CD4-positive, alpha-beta T cell treated with Interleukin-15 for 1 hour (primary cell): ENCODE measurements at places on chromosomes 6 and 20.

DNA sequence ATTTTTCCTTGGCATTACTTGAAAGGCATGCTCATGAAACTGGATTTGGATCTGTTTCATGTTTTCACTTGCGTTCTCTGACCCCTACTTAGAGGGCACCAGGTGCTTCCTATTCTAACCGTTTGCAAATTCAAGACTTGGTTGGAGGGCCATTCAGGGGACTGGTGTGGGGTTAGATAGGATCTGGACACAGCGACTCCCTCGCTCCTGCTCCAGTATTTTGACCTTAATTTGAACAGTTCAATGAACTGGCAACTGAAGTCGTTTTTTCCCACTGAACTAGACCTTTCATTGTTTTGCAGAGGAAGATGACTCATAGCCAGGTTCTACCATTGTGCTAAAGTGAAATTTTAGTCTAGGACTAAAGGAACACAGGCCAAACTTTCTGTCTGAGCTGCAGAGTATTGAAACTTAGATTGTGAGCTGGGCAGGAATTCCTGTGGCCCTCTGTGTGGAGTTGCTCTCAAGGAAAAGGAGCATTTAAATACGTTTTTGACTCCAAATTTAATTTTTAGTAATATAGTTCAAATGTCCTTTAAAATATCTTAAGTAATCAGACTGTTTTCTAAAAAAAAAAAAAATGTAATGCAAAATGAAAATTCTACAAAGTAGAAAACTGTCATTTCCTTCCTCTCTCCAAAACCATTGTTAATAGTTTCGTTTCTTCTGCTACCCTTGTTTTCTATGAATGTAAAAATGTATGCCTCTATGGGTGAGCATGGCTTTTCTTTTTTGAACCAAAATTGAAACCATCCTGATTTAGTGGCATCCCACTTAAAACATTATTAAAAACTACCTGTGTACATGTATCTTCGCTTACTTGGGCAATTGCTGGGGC lies 64.8 kb downstream of the UTRN start:
- DNase-seq: no peak

DNA sequence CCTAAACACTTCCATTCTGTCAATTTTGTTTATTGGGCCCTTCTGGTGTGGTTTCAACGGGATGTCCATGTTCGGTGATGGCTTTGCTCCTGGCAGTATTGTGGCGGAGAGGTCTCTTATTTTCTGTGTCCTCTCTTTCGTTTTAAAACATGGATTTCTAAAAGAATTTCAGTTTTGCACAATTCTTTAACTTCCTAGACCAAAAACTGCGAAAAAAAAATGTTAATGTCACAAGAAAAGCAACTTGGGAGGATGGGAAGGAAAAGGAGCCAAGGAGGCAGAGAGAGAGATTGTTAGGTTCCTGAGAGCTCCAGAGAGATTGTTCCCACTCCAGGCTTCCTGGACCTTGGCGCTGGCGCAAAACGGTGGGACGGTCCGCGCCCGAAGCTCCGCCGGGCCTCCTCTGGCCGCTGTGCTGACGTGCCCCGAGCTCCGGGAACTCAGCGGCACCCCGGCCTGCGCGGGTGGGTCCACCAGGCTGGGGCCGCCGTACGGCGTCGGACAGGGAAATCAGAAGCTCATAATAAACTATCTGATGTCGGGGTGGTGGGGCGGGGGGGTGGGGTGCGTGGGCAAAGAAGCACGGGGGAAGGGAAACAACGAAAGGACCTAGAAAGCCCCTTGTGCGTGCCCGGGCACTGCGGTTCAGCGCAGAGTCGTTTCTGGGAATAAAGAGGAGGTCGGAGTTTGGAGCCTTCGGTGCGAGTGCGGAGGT lies 951 bp upstream of the OLIG3 start:
- DNase-seq: no peak

- DNase-seq: no peak
Measured at GRCh38 chr6:53730767-53731166, 64.0 kb upstream of the LRRC1 start.

DNA sequence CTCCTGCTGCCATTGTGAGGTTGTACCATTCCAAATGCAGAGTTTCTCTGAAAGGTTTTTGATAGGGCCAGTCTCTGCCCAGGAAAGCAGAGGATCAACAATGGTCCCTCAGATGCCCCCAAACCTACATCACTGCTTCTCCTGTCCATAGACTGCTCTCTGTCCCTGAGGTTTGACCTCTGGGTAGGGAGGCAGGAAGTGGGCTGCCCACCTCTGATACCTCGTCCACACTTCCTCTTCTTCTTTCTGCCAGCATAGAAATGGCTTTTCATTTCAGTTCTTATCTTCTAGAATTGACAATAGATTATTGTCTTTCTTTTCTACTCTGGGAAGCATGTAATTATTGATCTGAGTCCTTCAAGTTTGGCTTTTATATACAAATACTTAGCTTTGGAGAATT lies 170.6 kb downstream of the TRMT11 start:
- DNase-seq: no peak

GRCh38 chr20:39067526-39068216 lies 105.5 kb downstream of the DHX35 start:
- no peak for DNase-seq

DNA sequence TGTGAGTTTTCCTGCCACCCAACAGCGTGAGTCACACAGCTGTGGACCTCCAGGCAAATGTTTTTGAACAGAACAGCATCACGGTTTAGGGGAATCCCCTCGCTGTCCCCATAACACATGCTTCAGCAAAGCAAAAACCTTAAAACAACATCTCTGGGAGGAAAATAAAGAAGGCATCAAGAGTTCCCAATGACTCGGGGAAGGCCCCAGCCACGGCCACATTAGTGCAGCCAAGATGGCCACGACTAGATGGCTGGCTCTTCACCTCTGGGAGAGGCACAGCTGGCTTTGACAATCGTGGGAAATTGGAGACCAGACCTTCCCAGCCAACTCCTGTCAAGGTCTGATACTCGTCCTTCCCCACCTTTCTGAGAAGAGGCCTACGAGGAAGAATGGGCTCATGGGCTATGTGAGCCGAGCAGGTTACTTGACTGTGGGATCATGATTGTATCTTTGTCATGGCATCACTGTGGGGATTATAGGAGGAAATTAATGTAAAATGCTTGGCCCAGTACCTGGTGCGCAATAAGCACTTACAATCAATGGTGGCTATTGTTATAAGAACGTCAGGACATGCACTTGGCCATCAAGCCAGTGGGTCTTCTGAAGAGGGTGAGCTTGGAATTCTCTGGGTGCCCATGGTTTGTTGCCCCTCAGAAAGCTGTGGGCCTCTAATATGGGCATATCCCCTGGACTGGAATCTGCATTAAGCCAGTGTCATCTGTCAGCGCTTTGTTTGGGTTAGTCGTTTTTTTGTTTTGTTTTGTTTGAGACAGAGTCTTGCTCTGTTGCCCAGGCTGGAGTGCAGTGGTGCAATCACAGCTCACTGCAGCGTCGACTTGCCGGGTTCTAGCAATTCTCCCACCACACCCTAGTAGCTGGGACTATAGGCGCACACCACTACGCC lies 43.6 kb downstream of the FGD2 start:
- DNase-seq: peak; percentile 87

DNA sequence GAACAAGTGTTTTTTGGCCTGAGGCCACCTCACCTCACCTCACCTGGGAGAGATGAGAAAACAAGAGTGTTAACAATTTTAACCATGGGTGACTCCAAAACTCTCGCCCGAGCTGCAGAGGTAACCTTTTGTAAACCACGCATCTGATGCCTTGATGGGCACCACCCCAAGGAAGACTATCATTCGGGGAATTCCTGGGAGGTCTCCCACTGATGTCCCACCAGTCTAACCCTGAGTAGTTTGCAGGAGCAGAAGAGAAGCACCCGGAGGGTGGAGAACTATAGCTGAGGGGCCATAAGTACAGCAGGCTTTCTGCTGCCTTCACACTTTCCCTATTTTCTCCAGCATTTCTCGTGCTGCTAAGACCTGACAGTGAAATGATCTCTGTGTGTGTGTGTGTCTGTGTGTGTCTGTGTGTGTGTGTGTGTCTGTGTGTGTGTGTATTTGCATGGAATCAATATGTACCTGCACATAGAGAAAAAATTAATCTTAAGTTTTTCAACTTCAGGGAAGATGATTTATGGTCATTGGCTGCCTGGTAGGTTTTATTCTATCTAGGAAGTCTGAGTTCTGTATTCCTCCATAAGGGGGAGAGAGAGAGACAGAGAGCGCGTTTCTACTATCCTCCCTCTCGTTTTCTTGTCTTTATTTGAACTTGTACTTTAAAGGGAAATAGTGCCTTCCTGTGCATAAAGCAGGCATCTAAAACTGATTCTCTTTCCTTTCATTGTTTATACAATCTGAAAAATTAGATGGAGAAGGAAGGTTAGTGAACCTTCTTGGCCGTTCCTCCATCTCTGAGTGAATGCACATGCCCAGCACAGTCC lies 75.8 kb downstream of the CAP2 start:
- DNase-seq: no peak
